ENCODE measurements at places on chromosomes 1 and 21. TPM values are rescaled to one million over a fixed set of nuclear protein-coding genes. Genes with fewer than 3 reads are reported as not detected.

DNA sequence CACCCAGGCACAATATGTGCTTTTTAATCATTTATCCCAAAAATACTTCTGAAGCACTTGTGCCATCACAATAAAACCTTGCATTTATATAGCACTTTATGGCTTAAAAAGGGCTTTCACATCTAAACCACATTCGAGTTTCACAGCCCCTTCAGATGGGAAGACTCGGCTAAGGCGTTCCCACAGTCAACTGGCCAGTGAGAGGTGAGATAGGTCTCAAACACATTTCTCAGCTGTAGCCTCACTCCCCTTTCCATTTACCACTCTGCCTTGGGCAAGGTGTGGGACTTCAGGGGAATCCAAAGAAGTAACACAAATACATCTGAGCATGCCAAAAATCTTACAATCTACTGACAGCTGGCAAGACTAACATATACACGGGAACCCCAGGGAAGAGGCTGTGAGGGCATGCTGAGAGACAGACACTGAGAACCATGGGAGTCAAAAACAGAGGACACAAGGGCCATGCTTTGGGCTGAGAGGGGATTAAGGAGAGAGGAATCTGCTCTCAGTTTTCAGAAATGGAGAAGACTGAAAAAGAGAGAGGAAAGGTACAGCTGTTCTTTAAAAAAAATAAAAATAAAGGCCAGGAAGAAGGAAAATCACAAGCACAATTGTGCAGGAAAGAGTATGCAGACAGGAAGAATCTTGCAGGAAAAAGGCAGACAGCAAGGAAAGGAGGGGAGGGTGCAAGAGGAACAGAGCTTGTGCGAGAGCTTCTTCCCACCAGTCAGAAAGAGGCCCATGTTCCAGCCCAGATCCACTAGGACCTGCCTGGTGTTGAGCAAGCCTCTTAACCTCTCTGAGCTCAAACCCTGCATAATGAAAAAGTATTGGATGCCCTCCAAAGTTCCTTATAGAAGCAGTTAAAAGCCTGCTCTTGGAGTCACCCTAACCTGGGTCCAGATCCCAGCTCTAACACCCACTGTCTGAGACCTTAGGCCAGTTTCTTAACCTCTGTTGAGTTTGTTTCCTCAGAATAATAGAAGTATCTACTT, 73.5 kb downstream of the JAK1 start:
- DNase-seq = no peak

DNA sequence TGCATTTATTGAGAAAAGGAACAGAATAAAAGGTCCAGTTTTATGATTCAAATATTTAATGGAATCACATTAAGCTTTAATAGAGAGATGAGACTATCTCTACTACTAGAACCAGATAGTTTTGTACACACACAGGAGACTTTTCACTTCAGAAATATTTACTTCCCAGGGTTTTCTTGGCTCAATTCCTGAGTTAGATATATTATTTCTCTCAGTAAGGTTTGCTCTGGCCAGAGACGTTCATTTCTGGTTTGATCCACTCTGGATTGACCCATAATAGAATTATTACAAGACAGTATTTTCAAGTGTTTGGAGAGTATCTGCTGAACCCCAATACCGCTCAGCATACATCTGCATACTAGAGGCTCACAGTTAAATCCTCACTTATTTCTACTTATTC, 1.3 kb upstream of the RCOR3 start:
- no peak for DNase-seq

GRCh38 chr1:77308889-77309621, 27.2 kb downstream of the AK5 start:
- DNase-seq = no peak

Gene HEYL
- 0.98 TPM for total RNA-seq

GRCh38 chr1:232845406-232845955, 40.3 kb downstream of the MAP10 start:
- DNase-seq = no peak

Gene IL22RA1
- 4.4 TPM for total RNA-seq

Gene PRR9
- total RNA-seq = not detected

DNA sequence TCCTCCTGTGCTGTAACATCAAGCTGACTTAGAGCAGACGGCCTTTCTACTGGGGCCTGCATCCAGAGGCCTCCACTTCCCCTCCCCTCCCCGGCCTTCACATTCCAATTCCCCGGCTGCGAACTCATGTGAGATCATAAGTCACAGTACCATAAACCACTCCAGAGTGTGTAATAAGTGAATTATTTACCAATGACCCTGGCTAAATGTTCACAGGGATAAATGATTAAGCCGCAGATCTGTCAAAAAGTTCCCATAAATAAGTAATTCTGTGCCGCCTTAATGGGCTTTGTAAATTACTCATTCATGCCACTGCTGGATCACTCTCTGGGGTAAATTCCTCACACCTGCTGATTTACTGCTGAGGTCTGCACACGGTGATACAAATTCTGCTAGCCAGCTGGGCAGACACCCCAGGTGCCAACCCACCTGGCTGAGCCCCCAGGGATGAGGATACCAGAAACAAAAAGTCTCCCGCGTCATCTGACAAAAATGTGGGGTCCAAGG, 27.4 kb upstream of the KIRREL1 start:
- peak; percentile 59 for DNase-seq

GRCh38 chr1:27007909-27008582, 4.6 kb downstream of the TENT5B start:
- DNase-seq = no peak

Gene LIN28A
- 0.09 TPM for total RNA-seq

Gene SPRR2B
- not detected for total RNA-seq

GRCh38 chr1:206898915-206899431, 1.7 kb downstream of the IL24 start:
- DNase-seq = no peak

- DNase-seq = no peak
Measured at GRCh38 chr1:31767225-31767624, 3.1 kb upstream of the ADGRB2 start.

DNA sequence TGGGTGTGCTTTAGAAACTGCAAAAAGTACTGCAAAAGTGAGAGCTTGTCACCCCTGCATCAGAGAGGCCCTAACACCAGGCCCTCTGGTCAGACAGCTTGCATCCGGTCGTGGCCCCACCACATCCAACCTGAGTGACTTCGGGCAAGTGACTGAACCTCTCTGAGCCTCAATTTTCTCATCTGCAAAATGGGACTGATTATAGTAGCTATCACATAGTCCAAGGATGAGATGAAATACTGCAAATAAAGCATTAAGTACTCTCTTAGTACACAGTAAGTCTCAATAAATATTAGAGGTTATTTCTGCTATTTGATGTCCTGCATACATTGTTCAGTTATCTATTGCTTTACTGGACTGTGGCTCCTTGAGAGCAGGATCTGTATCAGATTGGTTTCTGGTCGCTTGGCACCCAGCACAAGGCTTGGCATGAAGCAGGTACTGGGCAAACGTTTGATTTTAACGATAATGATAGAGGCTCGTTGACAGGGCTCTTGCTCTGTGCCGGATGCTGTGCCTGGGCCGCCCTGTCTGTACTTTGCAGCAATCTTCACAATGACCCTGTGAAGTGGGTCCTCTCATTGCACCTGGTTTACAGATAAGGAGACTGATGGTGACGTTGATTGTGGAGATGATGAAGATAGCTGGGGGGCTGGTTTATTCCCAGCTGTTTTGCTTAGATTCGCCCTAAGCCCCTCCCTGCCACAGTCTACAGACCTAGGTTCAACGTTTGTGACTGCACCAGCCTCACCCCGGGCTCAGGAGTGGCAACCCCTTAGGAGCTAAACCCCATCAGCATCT, 43.6 kb downstream of the RAP1GAP start:
- DNase-seq = no peak

DNA sequence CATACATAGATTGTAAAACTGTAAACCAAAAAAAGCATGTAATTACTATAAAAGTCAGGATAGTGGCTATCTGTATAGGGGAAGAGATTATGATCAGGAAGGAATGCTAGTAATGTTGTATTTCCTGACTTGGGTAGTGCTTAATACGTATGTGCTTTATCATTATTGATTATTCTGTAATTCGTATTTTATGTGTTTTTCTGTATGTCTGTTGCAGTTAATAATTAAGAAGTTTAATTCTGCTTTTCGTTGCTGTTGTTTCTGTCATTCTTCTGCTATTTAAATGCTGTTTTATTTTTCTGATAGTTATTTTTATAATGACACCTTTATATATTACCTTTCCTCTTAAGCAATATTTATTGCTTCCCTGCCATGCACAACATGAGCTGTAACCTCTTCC, 29.3 kb upstream of the TRIM33 start:
- no peak for DNase-seq

GRCh38 chr1:99084562-99084961, 79.9 kb upstream of the PLPPR5 start:
- DNase-seq = no peak

DNA sequence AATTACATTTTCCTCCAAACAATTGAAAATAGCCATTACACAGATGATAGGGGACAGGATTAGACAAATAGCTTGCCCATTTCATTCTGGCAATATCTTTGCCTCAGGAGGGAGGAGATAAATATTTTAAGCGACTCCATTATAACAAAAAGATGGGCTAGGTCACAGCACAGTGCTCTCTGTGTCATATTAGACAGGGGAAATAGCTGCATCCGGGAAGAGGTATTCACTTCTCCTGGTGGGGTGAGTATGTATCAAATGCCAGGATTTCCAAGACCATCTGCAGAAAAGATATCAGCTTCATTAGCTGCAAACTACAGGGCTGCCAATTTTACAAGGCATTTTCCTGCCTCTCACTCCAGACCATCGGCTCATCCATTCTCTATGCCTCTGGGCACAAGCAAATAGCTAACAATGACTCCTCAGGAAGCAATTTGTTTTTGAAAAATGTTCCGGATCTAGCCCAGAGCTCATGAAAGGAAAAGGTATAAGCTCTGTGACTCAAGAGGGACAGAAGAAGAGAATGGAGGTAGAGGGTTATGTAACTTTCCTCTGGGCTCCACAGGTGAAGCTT, 41.9 kb upstream of the ANGPTL7 start:
- DNase-seq = no peak

DNA sequence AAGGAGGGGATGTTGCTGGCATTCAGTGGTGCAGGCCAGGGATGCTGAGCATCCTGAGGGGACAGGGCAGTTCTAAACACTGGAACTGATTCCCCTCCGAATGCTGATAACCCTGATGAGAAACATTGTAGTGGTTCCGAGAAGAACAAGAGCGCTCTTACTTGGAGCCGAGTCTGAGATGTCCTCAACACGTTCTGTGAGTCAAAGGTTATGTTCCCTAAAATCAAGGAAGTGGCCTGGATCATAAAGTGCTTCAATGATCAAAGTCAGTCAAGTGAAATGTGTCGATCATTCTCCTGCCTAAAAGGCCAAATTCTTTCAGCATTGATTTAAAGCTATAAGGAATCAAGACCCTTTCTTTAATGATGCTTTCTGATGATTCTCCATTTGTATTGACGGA, 234.1 kb downstream of the NFIA start:
- no peak for DNase-seq

DNA sequence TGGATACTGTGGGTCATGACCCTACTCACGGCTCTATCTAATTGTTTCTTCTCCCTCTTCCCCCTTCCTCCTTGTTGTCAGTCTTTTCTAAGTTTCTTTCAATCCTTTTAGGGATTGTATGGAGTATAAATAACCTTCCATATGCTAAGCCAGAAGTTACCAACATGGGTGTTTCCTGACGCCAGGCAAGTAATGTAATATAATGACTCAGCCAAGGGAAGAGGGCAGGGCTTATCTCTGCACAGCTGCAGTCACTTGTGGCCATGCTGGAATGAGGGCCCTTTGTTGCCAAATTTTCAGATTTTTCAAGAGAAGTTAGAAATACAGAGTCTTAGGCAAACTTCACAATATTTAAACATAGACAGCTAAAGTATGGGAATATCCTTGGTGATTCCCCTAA, 194.6 kb downstream of the ST6GALNAC3 start:
- no peak for DNase-seq

- no peak for DNase-seq
Measured at GRCh38 chr1:116751621-116752020, 2.6 kb upstream of the CD2 start.

DNA sequence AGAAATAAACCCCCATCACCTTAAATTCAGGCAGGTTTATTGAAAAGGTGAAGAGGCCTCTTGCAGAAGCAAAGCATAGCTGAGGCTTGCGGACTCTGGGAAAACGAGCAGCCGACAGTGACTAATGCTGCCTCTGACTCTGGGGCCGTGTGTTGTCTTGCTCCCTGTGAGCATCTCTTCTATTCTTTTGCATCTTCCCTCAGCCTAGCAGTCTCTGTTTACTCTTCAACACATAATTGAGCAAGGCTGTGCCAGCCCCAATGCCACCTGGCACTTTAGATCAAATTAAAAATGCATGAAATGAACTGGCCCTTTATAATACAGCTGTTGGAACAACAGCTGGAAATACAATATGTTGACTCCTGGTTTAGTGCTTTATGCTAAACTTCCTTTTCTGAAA, 18.4 kb upstream of the REG4 start:
- no peak for DNase-seq

DNA sequence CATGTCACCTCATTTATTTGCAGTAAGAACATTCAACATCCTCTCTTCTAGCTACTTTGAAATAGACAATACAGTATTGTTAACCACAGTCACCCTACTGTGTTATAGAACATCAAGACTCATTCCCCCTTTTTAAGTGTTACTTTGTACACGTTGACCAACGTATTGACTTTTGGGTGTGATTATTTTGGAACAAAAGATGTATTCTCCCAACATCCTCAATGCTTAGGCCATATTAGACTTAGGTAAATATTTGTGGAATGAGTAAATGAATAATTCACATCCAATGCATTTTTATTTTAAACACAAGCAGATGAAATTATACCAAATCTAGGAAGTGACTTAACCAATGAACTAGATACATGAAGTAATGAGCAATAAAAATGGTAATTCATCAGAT, 296.6 kb downstream of the CHRM3 start:
- no peak for DNase-seq

GRCh38 chr1:2049225-2049717, 940 bp upstream of the PRKCZ start:
- no peak for DNase-seq

- no peak for DNase-seq
Measured at GRCh38 chr1:157091668-157092273, 7.8 kb downstream of the ETV3L start.

GRCh38 chr1:64535938-64536835, 66.3 kb downstream of the CACHD1 start:
- peak; percentile 70 for DNase-seq

GRCh38 chr1:33295450-33296081, 25.3 kb downstream of the A3GALT2 start:
- peak; percentile 86 for DNase-seq

Gene HSD11B1
- 544 TPM for total RNA-seq

GRCh38 chr1:240946926-240947325, 335.0 kb upstream of the GREM2 start:
- no peak for DNase-seq

Gene ANGPTL3
- total RNA-seq = 229 TPM

Gene ASCL5
- total RNA-seq = not detected

- no peak for DNase-seq
Measured at GRCh38 chr1:244112041-244112440, 61.0 kb downstream of the ZBTB18 start.

Gene C1orf74
- 0.81 TPM for total RNA-seq

Gene SYPL2
- 10.6 TPM for total RNA-seq

GRCh38 chr1:58982259-58982998, 198.6 kb upstream of the JUN start:
- DNase-seq = peak; percentile 75
